ENCODE measurements at places on chromosomes 7 and 10. TPM values are rescaled to one million over a fixed set of nuclear protein-coding genes. Genes with fewer than 3 reads are reported as not detected.

Gene CRYGN
- 45.5 TPM for total RNA-seq

Gene PKD2L1
- total RNA-seq = not detected

Gene PON1
- not detected for total RNA-seq

Gene TMEM236
- total RNA-seq = 0.21 TPM

Gene OPTN
- 32.2 TPM for total RNA-seq

Gene CCDC3
- 6.8 TPM for total RNA-seq

Gene ARHGAP22
- total RNA-seq = 3.4 TPM

Gene URGCP
- total RNA-seq = 51.6 TPM
